ENCODE measurements at places on chromosomes 1 and 21.

GRCh38 chr21:24375201-24375600 lies 1232.1 kb downstream of the MRPL39 start:
- no peak for DNase-seq

DNA sequence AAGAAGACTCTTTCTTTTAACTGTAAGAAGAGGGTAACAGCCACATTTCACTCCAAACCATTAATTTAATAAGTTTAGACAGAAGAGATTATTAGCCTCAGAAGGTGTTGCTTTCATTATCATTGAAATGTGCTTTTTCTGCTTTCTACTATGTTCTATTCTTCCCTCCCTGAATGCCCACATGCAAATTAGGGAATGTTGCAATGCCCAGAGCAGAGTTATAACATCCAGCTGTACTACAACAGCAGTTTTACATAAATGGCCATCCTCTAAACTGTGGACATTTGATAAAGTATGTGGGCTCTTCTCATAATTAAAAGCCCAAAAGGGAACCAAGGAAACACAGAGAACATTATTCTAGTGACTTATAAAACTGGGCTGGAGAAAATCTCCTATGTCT lies 82.2 kb upstream of the SOD1 start:
- no peak for DNase-seq

DNA sequence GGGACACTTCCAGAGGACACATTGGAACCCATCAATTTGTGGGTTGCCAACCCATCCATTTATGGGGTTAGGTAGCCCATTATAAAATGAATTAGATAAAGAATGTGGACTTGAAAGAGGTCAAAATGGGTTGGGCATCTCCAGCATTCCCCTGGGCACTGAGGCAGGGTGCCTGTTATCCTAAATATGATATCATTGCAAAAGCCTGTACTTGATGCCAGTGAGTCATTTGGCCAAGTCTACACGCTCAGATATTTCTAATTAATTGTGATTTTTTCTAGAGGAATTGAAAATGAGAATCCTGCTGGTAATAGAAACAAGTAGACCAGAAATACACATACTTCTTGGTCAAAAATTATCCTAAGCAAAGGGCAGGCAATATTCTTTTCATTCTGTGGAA lies 21.9 kb upstream of the NBL1 start:
- DNase-seq: no peak

GRCh38 chr1:210104103-210104502 lies 128.5 kb upstream of the SERTAD4 start:
- DNase-seq: no peak

GRCh38 chr1:67118646-67119045 lies 16.1 kb downstream of the C1orf141 start:
- DNase-seq: no peak

DNA sequence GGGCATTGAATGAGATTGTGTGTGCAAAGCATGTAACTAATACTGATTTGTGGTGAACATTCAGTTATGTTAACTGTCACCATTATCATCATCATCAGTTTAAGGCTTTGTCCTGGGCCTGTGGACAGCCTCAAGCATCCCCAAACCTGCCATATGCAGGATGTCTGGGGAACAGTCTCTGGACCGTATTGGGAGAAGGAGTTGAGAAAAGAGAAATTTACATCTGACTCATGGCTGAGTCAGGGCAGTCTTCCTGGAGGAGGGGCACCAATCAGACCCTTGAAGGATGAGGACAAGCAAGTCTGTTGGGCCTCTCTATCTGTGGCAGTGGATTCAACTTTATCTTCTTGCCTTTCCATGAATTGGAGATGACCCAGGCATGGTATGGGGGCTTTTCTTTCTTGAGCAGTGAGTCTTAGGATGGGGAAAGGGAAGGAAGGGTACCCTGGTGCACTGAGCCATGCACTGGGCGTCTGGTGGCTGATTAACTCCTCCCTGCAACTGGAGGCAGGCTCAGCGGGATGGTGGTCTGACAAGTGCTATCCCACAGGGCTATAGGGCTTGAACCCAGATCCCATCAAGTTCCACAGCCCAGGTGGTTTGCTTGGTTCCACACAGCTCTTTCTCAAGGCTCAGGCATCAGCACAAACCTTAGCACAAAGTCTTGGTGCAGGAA lies 2.9 kb downstream of the PADI3 start:
- no peak for DNase-seq

GRCh38 chr1:24949331-24949881 lies 19.3 kb upstream of the RUNX3 start:
- no peak for DNase-seq

GRCh38 chr1:78322928-78323680 lies 167.7 kb upstream of the PTGFR start:
- no peak for DNase-seq

GRCh38 chr1:167904652-167905130 lies 9.2 kb downstream of the ADCY10 start:
- DNase-seq: no peak

DNA sequence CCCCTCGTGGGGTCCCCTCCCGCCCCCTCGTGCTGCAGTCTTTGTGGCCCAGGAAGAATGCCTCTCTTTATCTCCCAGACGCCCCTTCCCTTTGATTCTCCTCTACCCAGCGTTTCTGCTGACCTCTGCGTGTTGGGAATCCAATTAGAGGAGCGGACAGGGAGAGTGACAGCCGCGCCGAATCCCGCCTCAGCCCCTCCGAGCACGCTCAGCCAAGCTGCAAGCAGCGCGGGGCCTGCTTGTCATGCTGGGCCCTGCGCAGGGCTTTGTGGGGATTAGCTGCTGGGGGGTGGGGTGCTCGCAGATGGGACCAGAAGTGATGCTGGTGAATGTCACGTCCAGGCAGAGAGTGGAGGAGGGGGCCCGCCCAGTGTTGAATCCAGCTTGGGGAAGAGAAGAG lies 91.1 kb downstream of the EPHB2 start:
- DNase-seq: no peak

- no peak for DNase-seq
These were observed 140.0 kb downstream of the OMA1 start for GRCh38 chr1:58406301-58407071.

GRCh38 chr1:231049121-231049979 lies 9.3 kb upstream of the FAM89A start:
- DNase-seq: no peak

- DNase-seq: no peak
These were observed 438.5 kb downstream of the PTPRU start for GRCh38 chr1:29674627-29675326.

GRCh38 chr1:40796939-40797667 lies 13.5 kb downstream of the KCNQ4 start:
- DNase-seq: no peak

- no peak for DNase-seq
These were observed 46.0 kb downstream of the RPL5 start for GRCh38 chr1:92877792-92878191.

- peak; percentile 40 for DNase-seq
These were observed 1.4 kb downstream of the ARF1 start for GRCh38 chr1:228083871-228084278.

DNA sequence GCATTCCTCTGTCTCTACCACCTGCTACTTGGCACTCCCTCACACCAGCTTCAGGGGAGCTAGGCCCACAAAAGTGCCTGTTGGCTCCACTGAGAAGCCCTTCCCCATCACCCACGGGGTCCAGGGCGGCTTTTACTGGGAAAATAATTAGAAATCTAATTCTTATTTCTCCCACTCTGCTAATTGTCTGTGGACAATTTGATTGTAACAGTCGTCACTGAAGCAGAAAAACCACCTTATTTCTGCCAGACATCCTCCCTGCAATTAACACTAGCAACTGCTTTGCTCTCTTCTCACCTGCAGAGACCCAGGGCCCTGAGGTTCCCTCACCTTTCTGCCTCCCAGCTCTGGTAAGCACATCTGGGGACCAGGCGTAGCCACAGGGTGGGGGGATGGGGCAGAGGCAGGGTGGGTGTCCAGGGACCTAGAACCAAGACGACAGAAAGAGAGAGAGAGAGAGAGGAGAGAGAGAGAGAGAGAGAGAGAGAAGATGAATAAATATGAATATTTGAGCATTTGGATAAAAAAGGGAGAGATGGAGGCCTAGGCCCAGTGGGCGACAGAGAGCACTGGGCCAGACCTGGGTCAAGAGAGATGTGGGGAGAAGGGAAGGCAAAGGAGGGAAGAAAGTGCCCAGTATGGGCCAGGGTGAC lies 32.6 kb downstream of the FOXO6 start:
- no peak for DNase-seq

GRCh38 chr1:46021046-46021996 lies 111.1 kb downstream of the PIK3R3 start:
- no peak for DNase-seq

- DNase-seq: peak; percentile 50
These were observed 9.6 kb downstream of the NES start for GRCh38 chr1:156667610-156667967.

- DNase-seq: no peak
These were observed 167.5 kb upstream of the C1orf105 start for GRCh38 chr1:172252958-172253357.

- DNase-seq: no peak
These were observed 2.6 kb downstream of the PRDM2 start for GRCh38 chr1:13702425-13703127.

- no peak for DNase-seq
These were observed 11.0 kb upstream of the TMEM200B start for GRCh38 chr1:29134695-29135028.

- DNase-seq: no peak
These were observed 143.2 kb downstream of the PBX1 start for GRCh38 chr1:164702216-164702615.

GRCh38 chr1:229907884-229908638 lies 159.0 kb upstream of the GALNT2 start:
- no peak for DNase-seq

- DNase-seq: no peak
These were observed 174.5 kb upstream of the POU3F1 start for GRCh38 chr1:38221006-38221649.

- no peak for DNase-seq
These were observed 377.4 kb downstream of the RRAGC start for GRCh38 chr1:38481871-38482826.

DNA sequence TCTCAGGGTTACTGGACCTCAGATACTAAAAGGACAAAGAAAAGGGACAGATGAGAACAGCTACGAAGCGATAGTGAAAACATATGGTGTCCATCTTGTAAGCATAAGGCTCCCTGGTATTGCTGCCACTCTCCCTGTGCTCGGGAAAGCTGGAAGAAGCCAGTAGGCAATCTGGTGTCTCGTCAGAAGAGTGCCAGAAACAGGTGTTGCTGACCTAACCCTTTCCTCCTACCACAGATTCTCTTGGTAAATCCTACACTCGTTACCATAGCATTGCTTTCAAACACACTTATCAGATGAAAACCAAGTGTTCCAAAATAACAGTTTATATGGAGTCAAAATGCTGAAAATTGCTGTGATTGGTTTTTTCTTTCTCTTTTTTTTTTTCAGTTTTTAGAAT lies 146.3 kb downstream of the NRIP1 start:
- no peak for DNase-seq

- DNase-seq: no peak
These were observed 11.8 kb upstream of the RPF1 start for GRCh38 chr1:84467298-84467697.

DNA sequence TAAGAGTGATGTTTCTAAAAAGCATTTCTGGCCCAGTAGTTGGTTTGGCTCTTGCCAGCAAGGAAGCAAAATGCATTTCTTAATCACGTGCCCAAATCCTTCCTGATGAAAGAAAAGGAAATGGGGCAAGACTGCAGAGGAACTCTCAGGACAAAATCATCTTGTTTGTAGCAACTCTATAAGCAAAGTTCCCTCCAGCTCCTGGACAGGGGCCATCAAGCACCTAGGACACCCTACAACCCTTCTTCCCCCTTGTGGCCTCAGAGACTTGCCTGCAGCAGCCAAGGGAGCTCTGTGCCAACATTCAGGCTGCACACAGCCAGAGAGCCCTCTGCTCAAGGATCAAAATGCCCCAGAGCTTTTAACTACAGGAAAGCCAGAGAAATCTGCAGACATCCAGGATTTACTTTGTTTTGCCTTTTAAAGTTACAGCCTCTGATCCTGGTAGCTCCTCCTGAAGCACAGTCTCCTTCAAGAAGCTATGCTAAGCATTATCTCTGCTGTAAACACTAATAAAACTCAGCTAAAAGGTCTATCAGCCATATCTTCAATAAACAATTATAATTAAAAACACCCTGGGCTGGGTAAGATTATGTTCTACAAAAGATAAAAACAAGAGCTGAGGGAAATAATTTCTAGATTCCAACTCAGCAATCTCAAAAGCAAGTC lies 105.0 kb downstream of the KIAA0319L start:
- peak; percentile 65 for DNase-seq

GRCh38 chr1:116605315-116605714 lies 34.5 kb upstream of the CD58 start:
- DNase-seq: no peak

GRCh38 chr21:33032434-33033047 lies 6.8 kb downstream of the OLIG2 start:
- no peak for DNase-seq

DNA sequence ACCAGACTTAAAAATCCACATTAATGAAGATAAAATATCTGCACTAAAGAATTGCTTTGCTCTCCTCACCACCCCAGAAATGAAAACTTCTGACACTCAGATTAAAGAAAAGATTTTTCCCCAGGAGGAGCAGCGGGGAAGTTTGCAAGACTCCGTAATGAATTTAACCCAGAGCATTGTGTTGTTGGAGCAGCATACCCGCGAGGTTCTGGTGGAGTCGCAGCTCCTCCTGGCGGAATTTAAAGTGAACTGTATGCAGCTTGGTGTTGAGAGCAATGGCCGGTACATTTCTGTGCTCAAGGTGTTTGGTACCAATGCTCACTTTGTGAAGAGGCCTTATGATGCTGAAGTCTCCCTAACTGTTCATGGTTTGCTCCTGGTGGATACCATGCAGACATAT lies 46.4 kb downstream of the VPS13D start:
- peak; percentile 42 for DNase-seq

DNA sequence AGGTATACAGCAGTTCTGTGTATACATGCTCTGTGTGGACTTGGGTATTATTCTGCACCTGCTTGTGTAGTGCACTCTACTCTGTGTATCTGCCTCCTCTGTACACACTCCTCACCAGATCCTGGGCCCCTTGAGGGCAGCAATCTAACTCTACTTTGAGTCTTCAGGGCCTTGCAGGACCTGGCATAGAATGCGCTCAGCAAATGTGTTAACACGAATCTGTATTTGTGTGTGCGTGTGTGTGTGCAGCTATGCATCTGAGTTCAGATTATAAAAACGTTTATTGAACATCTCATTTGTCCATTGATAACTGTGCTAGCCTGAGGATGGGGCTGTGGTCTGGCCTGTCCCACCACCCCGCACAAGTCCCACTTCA lies 3.9 kb upstream of the MEF2D start:
- no peak for DNase-seq

DNA sequence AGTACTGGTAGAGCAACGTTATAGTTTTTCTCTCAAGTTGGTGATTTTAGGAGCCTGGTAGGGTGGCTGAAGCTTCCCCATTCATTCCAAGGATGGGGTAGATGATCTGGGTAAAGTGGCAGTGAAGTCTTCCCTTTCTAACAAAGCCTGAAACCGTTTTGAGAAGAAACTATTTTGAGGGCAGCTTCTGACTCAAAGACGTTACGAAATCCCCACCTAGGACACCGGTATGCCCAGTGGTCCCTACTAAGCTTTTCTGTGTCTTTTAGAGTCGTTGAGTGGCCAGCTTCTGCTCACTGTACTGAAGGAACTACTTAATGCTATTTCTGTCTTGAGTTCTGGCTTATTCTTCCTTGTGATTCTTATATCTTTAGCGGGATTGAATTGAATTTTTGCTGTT lies 1.4 kb downstream of the WDTC1 start:
- peak; percentile 8 for DNase-seq
